ENCODE measurements at places on chromosomes 16 and 17.

- no peak for DNase-seq
Observed at GRCh38 chr17:33436321-33436720, 143.2 kb upstream of the ASIC2 start.

- no peak for DNase-seq
Observed at GRCh38 chr17:76048711-76049110, 21.6 kb upstream of the EVPL start.

GRCh38 chr16:49531931-49532840 lies 158.6 kb downstream of the C16orf78 start:
- no peak for DNase-seq

GRCh38 chr17:60087882-60088669 lies 9.4 kb upstream of the HEATR6 start:
- DNase-seq = no peak

GRCh38 chr17:57001541-57001940 lies 23.6 kb downstream of the SCPEP1 start:
- DNase-seq = no peak

DNA sequence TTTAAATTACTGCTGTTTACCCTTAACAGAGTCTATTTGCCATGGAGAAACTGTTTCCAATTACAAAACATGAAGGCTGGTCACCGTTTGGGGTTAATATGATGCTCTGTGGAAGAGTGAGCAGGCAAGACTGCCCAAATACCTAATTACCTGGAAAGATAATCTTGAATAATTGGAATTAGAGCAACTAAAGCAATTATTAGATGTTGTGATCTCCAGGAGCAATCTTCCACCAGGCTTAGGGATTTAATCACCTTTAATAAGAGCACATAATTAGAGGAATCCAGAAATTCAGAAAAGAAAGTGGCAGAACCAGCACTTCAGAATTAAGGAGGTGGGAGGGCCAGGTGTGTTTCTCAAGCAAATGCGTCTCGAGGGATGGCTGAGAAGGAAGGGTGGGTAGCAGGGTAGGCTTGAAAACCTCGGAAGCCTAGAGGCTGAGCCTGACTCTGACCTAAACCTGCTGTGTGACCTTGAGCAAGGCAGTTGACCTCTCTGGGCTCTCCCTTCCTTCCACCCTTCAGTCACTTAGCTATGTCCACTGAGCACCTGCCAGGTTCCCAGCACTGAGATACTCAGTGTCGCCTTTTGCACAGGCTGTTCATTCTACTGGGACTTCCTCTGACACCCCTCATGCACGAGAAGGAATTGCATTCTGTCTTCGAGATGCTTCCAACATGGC lies 113.2 kb downstream of the GSG1L start:
- no peak for DNase-seq

GRCh38 chr17:6853764-6854442 lies 22.4 kb upstream of the TEKT1 start:
- no peak for DNase-seq

GRCh38 chr16:75011634-75012307 lies 12.9 kb downstream of the ZNRF1 start:
- DNase-seq = no peak

DNA sequence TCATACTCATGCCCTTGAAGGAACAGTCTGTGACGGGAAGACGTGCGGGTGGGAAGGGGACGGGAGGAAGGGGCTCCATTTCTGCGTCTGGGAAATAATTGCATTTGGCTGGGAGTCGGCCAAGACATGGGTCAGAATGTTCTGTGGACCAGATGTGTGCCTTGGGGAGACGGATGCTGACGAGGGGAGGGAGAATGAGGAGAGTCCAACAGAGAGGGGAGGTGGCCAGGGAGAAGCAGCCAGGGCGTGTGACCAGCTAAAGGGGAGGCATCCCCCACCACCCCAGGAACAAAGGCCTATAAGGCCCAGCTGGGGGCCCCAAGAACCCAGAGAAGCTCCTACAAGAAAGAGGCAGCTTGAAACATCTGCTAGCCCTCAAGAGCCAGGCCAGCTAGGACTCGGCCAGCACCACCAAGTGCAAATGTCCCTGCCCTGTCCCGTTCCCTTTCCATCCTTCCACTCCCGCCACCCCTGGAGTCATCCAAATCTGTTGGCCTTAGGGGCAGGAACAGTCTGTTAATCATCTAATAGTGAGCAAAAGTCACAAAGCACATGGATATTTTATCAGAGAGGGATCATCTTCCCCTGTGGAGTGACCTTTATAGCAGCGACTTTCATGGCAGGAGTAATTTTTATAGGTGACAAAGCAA lies 42.5 kb upstream of the BCO1 start:
- no peak for DNase-seq

DNA sequence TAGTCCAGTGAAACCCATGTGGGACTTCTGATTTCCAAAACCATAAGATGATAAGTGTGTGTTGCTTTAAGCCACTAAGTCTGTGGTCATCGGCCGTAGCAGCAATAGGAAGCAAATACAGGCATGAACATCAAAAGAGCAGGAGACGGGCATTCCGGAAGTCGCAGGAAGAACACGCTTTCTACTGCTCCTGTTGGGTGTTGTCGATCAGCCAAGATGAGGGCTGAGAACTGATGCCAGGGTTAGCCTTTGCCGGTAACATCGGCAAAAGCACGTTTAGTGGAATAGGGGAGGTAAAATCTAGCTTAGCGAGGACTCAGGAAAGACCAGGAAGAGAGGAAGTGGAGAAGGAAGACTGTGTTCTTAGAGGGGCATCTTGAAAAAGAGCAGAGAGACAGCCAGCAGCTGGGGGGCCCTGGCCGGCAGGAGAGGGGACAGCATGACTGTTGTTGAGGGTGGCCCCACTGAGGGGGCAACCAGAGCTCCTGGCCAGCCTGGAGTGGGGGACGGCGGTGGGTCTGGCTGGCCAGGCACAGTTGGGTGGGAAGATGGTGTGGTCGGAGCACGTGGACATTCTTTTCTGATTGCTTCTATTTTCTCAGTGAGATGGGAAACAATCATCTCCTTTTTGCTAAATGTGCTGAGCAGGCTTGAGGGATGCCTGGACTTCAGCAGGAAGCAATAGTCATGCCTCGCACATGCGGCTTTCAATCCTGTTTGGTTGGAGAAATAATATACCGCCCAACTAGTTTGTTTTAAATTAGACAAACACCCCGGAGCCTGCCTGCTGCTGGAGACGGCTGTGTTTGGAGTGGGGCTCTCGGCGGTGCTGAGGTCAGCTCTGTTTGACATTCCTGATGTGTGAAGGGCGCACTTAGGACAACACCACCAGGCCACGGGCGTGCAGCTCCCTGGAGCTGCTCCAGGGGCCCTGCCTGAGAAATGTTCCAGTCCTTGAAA lies 109.9 kb downstream of the METRNL start:
- no peak for DNase-seq

GRCh38 chr17:45387739-45388138 lies 44.9 kb downstream of the ARHGAP27 start:
- no peak for DNase-seq

DNA sequence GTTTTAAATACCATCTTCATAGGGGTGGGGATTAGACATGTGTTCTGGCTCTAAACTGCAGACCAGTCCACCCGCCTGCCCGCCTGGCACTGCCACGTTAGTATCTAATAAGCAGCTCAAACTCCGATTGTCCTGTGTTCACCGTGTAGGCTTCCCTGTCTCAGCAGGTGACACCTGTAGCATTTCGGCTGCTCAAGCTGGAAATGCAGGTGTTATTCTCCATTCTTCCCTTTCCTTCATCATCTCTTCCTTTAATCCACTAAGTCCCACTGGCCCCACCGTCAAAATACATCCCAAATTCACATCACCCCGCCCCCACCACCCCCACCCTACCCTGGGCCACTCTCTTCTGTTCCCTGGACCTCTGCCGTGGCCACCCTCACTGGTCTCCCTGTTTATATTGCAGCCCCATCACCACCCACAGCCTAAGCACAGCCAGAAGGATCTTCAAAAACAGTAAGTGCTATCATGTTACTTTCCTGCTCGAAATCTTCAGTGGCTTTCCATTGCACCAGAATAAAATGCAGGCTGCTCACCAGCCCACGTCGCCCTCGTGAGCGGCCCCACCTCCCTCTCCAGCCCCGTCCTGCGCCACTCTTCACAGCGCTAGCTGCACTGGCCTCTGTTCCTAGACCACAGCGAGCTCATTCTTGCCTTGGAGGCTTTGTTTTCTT lies 65.1 kb downstream of the RTN4RL1 start:
- no peak for DNase-seq

DNA sequence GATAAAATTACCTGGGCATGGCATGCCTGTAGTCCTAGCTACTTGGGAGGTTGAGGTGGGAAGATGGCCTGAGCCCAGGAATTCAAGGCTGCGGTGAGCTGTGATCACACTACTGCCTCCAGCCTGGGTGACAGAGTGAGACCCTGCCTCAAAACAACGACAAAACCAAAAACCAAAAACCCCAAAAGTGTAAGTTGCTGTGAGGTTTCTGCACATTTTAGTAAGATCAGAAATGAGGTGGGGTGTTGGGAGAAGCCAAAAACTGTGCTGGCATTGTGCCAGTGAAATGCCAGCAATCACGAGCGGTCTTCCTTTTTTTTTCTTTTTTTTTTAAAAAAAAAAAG lies 114.6 kb downstream of the PITPNC1 start:
- DNase-seq = no peak

DNA sequence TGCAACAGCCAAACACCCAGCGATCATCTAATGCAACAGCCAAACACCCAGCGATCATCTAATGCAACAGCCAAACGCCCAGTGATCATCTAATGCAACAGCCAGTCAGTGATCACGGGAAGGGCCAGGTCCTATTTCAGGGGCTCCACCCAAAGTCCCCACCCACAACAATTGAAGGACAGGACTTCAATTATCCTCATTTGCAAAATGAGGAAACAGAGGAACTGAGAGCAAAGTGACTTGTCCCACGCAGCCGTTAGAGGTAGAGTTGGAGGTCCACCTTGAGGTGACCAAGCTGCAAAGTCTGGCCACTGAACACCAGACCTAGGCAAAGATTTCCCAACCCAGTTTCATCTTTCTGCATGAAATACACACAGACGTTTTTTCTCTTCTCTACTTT lies 3.7 kb downstream of the ZG16B start:
- no peak for DNase-seq

- no peak for DNase-seq
Observed at GRCh38 chr16:68283346-68283745, 19.0 kb downstream of the SLC7A6 start.

DNA sequence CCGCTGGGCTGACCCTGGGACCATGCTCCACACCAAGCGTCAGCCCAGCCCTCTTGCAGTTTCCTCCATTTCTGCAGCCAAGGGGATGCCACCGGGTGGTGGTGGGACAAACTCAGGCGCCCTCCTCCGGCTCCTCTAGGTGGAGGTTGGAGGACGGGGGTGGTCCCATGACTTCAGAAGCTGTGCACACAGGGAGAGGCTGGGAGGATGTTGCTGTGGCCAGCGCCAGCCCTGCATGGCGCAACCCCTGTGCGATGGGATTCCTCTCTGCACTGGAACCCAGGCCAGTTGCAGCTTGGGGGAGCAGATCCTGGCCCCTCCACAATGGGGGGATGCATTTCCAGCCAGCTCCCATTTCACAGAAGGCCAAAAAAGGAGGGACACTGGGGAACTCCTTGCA lies 246.5 kb downstream of the C16orf95 start:
- DNase-seq = no peak

DNA sequence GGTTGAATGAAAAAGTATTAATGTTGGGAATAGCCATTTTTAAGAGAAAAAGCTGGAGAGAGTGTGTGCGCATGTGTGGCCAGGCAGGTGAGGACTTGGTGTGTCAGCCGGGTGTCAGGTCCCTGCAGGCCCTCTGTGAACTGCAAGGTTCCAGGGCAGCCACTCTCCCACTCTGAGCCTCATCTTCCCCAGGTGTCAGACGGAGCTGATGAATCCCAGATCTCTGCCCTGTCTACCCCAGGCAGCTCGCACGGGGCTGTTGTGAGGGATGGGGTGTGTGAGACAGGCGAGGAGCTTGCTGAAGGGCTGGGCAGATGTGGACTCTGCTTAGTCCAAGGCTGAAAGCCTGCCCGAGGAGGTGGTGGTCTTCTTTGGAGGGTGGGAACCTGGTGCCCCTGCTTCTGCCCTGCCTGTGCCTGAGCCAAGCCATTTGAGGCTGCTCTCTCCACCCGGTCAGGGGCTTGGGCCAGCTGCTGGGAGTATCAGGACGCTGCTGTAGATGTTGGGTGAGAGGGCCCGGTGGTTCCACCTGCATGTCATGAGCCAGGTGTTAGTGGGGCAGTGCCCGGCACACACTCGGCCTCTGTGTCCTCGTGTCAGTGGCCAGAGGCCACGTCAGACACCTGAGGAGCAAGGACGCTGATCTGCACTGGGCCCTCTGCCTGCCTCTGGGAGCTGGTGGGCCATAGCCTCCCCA lies 122.4 kb downstream of the RAB11FIP4 start:
- DNase-seq = no peak

DNA sequence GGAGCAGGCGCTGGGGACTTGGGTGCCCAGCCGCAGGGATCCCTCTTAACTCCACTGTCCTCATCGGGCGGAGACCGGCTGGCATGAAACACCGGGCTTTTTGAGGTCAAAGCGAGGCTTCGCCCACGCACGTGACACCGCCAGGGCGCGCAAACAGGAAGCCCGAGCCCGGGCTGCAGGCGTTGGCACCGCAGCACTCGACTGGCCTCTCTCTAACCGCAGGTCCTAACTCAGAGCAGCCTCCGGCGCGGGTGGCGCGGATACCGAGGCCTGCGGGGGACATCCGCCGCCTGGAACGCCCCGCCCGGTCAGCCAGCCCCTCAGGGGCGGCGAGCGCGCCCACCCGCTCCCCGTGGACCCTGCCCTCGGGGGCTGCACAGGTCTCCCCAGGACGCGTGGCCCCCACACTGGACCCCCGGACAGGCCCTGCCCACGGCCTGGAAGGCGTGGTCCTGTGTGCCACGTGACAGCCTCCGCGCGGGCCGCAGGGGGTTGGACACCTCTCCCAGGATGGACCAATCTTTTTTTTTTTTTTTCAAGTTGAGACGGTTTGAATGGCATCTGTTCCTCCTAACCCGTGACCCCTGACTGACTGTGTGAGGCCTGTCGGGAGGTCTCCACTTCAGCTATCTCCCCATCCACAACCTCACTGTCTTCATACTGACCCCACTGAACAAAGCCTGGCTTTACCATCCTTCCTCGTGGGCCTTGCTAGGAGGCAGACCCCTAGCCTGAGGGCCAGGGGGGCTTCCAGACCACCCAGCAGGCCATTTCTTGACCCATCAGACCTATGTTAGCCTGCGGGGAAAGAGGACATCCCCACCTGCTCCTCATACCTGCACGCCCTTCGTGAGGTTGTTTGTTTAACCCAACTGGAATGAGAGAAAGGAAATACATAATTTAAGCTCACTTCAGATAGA lies 8.4 kb upstream of the SLC47A2 start:
- DNase-seq = peak; percentile 11
